ENCODE measurements at places on chromosomes 11 and 22.

DNA sequence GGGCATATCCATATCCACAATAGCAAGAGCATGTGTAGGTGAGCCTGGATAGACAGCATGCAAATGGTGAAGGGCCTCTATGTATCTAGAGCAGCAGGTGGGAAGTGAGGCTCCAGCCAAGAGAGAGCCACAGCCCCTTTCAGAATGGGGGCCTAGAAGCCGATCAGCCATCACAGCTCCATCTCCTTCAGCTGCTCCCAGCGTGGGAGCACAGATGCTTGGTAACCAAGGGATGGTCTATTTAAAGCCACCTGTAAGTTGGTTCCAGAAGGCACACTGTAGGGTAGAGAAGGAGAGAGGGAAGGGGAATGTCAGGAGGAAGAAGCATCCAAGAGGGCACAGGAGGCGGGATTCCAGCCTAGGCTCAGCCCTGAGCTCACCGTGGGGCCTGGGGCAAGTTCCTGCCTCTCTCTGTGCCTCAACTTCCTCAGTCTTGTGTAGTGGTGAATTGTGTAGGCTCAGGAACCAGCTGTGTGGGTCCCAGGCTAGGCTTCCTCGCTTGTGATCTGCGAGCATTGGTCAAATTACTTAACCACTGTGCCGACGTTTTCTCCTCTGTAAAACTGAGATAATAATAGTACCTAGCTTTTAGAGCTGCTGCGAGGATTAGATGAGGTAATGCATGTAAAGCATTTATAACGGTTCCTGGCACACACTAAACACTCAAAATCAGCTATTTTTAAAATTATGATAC is 122.9 kb upstream of the NAV2 start:
- DNase-seq = no peak

DNA sequence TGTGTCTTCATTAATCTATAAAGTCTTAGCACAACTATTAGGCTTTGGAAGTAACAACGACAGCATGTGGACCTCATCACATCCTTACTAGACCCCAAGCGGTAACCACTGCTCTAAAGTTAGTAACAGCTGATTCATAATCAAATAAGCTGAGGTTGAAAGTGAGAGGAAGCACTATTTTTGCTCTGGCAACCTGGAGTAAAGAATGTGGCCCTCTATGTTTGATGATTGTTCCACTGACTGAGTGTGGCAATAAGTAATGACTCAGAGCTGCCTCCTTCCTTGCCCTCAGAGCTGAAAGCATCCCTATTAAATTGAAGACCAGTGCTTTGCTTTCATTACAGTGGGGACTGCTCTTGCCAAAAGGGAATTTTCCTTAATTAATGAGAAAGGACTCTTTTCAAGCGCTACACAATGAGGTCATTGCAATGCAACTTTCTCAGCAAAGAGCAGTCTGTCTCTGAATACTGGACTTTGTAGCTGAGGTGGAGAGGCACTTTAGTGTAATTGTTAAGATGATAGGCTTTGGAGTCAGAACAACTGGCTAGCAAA is 906.1 kb upstream of the RAG2 start:
- no peak for DNase-seq

GRCh38 chr11:122616718-122617117 is 38.8 kb upstream of the UBASH3B start:
- no peak for DNase-seq

- DNase-seq = no peak
These were observed 92.3 kb upstream of the SEPTIN5 start for GRCh38 chr22:19622061-19622441.

DNA sequence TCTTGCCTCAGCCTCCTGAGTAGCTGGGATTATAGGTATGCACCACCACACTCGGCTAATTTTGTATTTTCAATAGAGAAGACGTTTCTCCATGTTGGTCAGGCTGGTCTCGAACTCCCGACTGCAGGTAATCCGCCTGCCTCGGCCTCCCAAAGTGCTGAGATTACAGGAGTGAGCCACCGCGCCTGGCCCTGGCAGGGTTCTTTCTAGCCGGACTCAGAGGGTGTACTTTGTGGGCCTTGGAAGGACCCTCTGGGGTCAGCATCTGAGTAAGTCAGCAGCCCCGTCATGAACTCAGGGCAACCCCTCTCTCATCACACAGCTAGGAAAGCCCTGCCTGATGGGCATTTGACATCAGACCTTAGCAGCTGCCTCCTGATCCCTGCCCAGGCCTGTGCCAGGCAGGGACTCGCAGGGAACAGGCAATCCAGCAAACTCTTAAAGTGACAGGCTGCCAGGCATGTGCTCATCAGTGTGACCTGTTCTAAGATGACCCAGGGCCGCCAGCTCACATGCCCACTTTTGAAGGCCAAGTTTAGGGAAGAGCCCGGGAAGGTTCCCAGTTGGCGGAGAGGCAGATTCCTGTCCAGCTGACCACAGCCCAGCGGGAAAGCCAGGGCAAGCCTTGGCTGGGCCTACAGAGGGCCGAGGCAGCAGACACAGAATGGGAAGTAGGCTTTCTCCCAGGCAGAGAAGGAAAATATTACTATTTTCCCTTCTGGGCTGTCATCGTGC is 92.9 kb downstream of the MORC2 start:
- no peak for DNase-seq

DNA sequence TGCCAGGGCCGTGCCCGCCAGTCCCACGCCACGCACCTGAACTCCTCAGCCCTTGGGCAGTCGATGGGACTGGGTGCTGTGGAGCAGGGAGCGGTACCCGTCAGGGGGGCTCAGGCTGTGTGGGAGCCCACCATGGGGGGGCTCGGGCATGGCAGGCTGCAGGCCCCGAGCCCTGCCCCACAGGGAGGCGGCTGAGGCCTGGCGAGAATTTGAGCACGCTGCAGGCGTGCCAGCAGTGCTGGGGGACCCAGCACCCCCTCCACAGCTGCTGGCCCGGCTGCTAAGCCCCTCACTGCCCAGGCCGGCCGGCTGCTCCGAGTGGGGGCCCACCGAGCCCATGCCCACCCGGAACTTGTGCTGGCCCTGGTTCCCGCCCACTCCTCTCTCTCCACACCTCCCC is 56.8 kb downstream of the TMPRSS5 start:
- no peak for DNase-seq

GRCh38 chr11:119520400-119520799 is 97.4 kb upstream of the THY1 start:
- DNase-seq = no peak

DNA sequence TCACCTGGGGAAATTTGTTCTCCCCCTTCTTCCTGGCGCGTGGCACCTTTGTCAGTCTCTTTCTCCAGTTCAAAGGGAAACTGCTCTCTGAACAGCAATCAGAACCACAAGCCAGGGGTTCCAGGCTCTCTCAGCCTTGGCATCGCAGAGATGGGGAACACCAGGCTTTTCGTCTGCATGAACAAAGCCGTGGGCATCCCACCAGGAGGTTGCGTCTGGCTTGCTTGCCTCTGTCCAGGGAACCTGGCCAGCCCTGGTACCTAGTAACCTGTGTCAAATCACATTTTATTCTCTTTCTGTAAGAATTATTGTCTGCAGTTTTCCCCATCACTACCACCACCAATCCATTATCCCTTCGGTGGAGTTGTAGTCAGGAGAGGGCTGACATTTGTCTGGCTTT is 107.0 kb downstream of the WNT7B start:
- DNase-seq = no peak

GRCh38 chr11:30983143-30983542 is 386.4 kb downstream of the DCDC1 start:
- no peak for DNase-seq

- DNase-seq = no peak
These were observed 115.4 kb upstream of the SEZ6L start for GRCh38 chr22:26053737-26054316.

DNA sequence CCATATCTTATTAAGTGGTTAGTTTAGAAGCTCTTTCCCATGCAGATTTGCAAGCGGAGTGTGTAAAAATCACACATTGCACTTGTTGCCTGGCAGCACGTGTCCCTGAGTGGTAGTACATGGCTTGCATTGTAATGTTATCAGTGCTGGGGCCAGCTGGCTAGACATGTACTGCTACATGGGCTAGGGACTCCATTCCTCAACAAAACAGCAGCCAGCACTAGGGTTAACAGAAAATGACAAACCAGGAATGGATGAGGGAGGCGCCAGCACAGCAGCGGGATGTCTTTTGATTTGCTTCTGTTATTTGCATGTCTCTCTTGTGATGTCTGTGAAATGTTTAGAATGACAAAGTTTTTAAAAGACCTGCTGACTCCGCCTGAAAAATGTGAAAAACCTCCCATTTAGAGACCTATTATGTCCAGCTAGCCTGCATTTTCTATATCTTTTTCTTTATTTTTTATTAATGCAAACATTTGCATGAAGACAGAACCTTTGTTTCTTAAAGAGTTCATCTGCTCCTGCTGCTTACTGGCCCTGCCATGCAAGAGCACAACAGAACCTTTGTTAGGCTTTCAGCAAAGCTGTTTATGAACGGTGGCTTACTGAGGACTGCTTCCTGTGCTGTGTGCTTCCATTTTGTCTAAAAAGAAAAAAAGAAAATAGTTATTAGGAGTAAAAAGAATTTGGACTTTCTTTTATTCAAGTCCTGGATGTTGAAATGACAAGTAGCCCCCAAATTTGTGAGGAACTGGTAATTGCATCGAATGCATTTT is 40.7 kb downstream of the CSTPP1 start:
- DNase-seq = no peak

- DNase-seq = no peak
These were observed 384.8 kb downstream of the TENM4 start for GRCh38 chr11:79055856-79056631.

DNA sequence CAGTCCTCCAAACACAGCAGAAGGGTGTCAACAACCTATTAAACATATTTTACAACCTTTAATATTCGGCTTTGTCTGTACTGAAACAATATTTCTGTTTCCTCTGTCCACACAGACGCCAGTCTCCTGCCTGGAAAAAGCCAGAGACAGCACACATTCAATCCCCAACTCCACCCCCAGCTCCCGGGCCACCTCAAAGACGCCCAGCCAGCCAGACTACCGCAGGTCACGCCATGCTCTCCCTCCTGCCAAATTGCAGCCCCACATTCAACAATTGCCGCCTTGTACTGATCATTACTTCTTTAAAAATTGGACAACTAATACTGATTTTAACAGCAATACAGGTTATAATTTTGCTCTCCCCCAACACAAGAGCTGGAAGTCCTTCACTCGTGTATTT is 1.2 kb downstream of the SERGEF start:
- no peak for DNase-seq

- no peak for DNase-seq
These were observed 7.9 kb downstream of the TMEM258 start for GRCh38 chr11:61784506-61784805.
